Ureter (tissue), 1 donor: ENCODE measurements at places on chromosomes 1 and 21. TPM values are rescaled to one million over a fixed set of nuclear protein-coding genes. Genes with fewer than 3 reads are reported as not detected.

- DNase-seq, result no peak
These were observed 49.5 kb downstream of the SETD4 start for GRCh38 chr21:36010801-36011200.

DNA sequence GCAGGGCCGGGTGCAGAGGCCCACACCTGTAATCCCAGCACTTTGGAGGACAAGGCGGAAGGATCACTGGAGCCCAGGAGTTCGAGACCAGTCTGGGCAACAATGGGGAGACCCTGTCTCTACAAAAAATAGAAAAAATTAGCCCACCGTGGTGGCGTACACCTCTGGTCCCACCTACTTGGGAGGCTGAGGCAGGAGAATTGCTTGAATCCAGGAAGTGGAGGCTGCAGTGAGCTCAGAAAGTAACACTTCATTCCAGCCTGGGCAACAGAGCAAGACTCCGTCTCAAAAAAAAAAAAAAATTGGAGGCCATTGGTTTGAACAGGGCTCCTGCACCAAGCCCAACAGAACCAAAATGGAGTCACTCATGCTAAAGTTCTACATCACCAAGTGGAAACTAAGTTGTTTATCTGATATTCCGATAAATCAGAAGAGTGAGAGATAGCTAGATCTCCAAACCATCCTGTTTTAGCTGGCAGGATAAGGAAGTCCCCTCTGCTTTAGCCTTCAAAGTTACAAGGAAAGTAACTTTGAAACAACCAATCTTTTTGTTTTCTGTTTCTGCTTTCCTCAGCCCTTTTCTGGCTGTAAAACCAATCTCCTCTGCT lies 766 bp upstream of the LSM10 start:
- DNase-seq, result no peak

- DNase-seq, result no peak
These were observed 495.6 kb upstream of the NEGR1 start for GRCh38 chr1:72777918-72778317.

Gene KLHDC8A
- not detected for total RNA-seq

GRCh38 chr1:208026880-208027438 lies 116.0 kb upstream of the CD34 start:
- no peak for DNase-seq

DNA sequence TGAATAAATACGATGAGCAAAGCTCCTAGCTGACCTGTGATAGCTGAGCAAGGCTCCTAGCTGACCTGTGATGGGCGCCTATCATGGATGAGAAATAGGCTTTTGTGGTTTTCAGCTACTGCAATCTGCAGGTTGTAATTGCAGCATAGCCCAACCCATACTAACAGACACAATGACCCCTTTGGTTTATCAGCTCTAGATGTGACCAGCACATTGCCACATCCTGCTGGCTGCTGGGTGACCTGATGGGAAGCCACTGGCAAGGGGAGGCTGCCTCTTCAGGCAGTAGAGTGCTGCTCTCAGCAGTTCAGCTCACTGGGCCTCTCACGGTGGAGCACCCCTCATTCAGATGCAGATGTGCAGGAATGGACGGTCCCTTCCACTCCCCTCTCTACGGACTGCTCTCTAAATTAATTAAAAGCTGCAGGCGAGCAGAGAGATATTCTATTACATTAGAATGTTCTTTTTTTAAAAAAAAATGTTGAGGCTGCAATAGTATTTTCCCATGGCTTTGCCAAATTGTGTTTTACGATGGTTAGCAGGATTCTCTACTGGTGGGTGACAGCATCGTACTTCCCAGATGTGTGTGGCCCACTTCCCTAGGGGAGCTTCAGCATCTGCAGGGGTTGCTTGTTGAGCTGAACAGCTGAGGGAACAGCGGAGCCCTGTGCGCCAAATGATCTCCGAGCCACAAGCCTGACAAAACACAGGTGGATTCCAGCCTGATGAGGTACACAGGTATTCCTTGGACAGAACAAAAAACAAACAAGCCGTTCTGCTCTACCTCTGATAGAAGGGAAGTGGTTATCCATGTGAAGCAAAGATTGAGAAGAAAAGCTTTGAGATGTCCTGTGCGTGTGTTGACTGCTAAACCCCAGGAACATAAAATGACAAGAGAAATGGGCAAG lies 65.0 kb downstream of the SYT6 start:
- DNase-seq, result no peak

Gene PEX19
- total RNA-seq, result 102 TPM

DNA sequence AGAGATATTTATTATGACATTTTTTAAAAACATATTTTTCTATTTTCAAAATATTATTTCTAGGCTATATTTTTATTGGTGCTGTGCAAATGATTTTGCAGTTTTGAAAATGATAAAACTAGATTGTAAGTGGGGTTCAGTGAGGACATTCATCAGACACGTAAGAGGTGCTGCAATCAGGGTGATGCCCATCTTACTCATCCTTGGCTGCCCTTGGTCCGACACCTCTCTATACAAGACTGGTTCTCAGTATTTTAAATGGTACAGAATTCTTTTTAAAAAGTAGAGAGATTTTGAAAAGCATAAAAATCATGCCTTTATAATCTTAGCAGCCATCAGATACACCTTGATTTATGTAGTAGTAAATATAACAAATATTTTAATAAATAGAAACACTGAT lies 24.0 kb downstream of the HENMT1 start:
- DNase-seq, result no peak
